Osteocyte (in vitro differentiated cells): ENCODE measurements at places on chromosomes 3 and 15. TPM values are rescaled to one million over a fixed set of nuclear protein-coding genes. Genes with fewer than 3 reads are reported as not detected.

NCKIPSD gene
- total RNA-seq, result 26.3 and 27.2 TPM in 2 replicates

GOLGA8R gene
- total RNA-seq, result 4.9 and 5.4 TPM in 2 replicates

COL6A5 gene
- not detected in 2 replicates for total RNA-seq

PLS1 gene
- total RNA-seq, result 0.78 and 1.5 TPM in 2 replicates

IDH2 gene
- total RNA-seq, result 93.0 and 101 TPM in 2 replicates

ATP10A gene
- total RNA-seq, result 71.9 and 74.2 TPM in 2 replicates

ZBED2 gene
- not detected in 2 replicates for total RNA-seq

NTRK3 gene
- not detected in 2 replicates for total RNA-seq

MORC1 gene
- not detected in 2 replicates for total RNA-seq

NLGN1 gene
- total RNA-seq, result 3.9 and 4.0 TPM in 2 replicates

CHRD gene
- total RNA-seq, result 2.7 and 4.4 TPM in 2 replicates

VGLL3 gene
- total RNA-seq, result 528 and 587 TPM in 2 replicates

SLC6A20 gene
- total RNA-seq, result not detected in 2 replicates

SLC22A13 gene
- 0.99 and 1.2 TPM in 2 replicates for total RNA-seq

LRRC34 gene
- 1.5 and 2.0 TPM in 2 replicates for total RNA-seq

CPA3 gene
- not detected in 2 replicates for total RNA-seq

MOBP gene
- not detected in 2 replicates for total RNA-seq

PIGBOS1 gene
- 14.6 and 15.6 TPM in 2 replicates for total RNA-seq

GPR156 gene
- total RNA-seq, result 0.24 and 0.48 TPM in 2 replicates

CRABP1 gene
- 3.6 and 5.2 TPM in 2 replicates for total RNA-seq

GXYLT2 gene
- 6.5 and 7.8 TPM in 2 replicates for total RNA-seq

DNAH12 gene
- total RNA-seq, result 0.05 and 0.08 TPM in 2 replicates

KLHL6 gene
- total RNA-seq, result not detected in 2 replicates

RLBP1 gene
- not detected in 2 replicates for total RNA-seq

FANCD2OS gene
- total RNA-seq, result not detected in 2 replicates

IL5RA gene
- not detected in 2 replicates for total RNA-seq

CISH gene
- 1.7 and 2.4 TPM in 2 replicates for total RNA-seq

RASL12 gene
- total RNA-seq, result 0.73 and 0.78 TPM in 2 replicates

LSAMP gene
- 3.9 and 4.4 TPM in 2 replicates for total RNA-seq

SEMA3G gene
- not detected in 2 replicates for total RNA-seq

MAP4 gene
- total RNA-seq, result 275 and 295 TPM in 2 replicates

OR5K2 gene
- total RNA-seq, result not detected in 2 replicates

ZNF502 gene
- not detected in 2 replicates for total RNA-seq

DNASE1L3 gene
- total RNA-seq, result not detected in 2 replicates

TERC gene
- total RNA-seq, result 1.5 TPM in 1 of 2 replicates, not detected in the other

LRRC2 gene
- total RNA-seq, result 1.2 and 1.5 TPM in 2 replicates

ANKDD1A gene
- 4.6 and 5.7 TPM in 2 replicates for total RNA-seq

CAMK2N2 gene
- total RNA-seq, result 1.8 and 2.0 TPM in 2 replicates

ERC2 gene
- total RNA-seq, result 0.35 and 0.78 TPM in 2 replicates
